ENCODE measurements at places on chromosomes 3 and 15.

GRCh38 chr15:94348084-94348483 lies 116.7 kb downstream of the MCTP2 start:
- DNase-seq, result no peak

DNA sequence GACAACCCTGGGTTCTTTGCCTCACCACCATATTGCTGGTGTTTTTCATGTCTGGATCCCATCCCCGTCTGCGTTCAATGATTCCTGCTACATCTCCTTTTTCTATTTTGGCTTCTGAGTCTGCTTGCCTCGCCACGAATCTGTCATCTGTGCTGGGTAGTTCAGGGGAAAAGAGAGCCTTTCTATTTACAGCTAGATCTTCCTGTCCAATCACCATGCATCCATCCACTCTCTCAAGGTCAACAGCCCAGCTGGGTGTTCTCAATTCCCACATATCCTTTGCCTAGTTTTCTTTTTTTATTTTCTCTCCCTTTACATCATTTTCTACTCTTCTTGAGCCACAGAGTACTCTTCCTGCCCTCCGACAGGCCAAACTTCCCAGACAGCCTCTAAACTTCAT lies 104.8 kb upstream of the RAD18 start:
- DNase-seq, result no peak

GRCh38 chr15:29522373-29523276 lies 253.0 kb upstream of the NSMCE3 start:
- DNase-seq, result no peak

GRCh38 chr15:69860921-69861320 lies 236.8 kb downstream of the TLE3 start:
- DNase-seq, result no peak

DNA sequence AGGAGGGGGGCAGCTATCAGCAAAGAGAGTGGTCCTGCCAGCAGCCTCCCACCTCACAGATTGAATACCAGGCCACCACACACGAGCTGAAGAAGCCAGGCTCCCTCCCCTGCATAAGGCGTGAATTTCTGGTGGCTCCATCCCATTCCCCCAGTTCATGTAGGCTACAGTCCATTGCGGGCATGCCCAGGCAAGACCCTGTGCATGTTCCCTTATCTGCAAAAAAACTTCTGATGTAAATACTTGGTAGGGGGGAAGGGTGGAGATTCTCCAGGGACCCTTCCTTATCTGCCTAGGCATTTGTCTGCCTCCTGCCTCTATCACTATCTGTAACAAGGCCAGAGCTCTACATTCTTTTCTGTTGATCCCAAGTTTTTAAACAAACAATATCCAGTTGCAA lies 27.6 kb upstream of the UBP1 start:
- no peak for DNase-seq

- DNase-seq, result no peak
Measured at GRCh38 chr3:194632809-194633348, 340 bp downstream of the TMEM44 start.

- no peak for DNase-seq
Measured at GRCh38 chr3:185172086-185173049, 19.5 kb upstream of the C3orf70 start.
